ENCODE measurements at places on chromosomes 4 and X. TPM values are rescaled to one million over a fixed set of nuclear protein-coding genes. Genes with fewer than 3 reads are reported as not detected.

Gene PRRG1
- total RNA-seq: 14.8 TPM

Gene MAOA
- 114 TPM for total RNA-seq

Gene VCX3A
- total RNA-seq: not detected

GRCh38 chr4:2289311-2289954 lies 27.5 kb upstream of the MXD4 start:
- no peak for DNase-seq

Data from lung microvascular endothelial cell (primary cell).